ENCODE measurements at places on chromosomes 3 and 15.

DNA sequence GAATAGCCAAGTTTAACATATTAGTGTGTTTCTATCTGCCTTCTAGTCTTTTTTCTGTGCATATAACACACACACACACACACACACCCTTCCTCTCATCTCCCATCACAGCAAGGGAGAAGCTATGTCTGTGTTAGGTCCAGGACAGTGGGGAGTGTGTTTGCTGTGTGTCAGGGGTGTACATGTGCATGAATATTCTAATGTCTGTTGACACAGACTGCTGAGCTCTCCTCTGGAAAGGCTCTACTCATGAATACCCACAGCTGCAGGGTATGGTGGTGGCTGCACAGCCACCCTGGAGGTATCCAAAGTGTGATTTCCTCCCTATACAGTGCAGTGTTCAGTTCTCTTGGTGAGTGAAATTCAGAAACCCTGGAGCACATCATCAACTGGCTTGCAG, 42.9 kb downstream of the ARNT2 start:
- no peak for DNase-seq

GRCh38 chr3:10988991-10989484, 3.5 kb upstream of the SLC6A1 start:
- DNase-seq, result no peak

GRCh38 chr15:90221246-90221900, 12.4 kb downstream of the CIB1 start:
- no peak for DNase-seq

DNA sequence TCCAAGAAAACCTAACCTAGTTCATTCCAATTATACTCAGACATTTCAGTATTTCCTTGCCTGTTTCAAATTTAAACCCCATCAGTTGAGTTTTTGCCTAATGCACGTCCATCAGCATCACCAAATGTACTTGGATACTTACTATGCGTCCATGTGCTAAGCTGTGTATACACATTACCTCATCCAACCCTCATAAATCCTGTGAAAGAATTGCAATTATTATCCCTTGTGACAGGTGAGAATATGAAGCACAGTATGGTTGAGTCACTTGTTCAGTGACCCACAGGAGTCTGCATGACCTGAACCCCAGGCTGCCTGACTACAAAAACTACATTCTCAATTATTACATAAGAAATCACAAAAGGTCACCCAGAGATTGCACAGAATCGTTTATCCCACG, 2.5 kb downstream of the OR5K2 start:
- DNase-seq, result no peak
